HFF-Myc (cell line): ENCODE measurements at places on chromosomes 3 and 15.
A peak's percentile ranks its signal among the peaks of the same experiment; 100 is the strongest.

GRCh38 chr3:178806651-178807050 lies 265.0 kb downstream of the ZMAT3 start:
- DNase-seq, result no peak

- no peak for DNase-seq
Measured at GRCh38 chr3:17081520-17081919, 196.8 kb downstream of the PLCL2 start.

DNA sequence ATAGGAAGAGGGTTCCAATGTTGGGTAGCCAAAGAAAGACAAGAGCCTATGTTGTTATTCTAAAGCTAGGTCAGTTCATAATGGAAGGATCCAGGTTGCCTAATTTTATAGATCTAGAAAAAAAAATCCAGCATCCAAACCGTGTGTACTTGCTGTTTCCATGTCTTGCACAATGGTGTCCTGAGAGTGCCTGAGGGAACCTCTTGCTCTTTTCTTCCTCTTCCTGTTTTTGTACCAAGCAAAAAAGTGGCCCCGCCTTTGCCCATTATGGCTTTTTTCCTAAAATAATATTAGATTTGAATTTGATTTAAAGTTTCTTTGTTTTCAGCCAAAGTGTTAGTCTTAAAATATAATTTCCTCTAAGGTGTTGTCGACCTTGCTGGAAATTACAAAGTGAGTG lies 224.4 kb downstream of the RYR3 start:
- no peak for DNase-seq

DNA sequence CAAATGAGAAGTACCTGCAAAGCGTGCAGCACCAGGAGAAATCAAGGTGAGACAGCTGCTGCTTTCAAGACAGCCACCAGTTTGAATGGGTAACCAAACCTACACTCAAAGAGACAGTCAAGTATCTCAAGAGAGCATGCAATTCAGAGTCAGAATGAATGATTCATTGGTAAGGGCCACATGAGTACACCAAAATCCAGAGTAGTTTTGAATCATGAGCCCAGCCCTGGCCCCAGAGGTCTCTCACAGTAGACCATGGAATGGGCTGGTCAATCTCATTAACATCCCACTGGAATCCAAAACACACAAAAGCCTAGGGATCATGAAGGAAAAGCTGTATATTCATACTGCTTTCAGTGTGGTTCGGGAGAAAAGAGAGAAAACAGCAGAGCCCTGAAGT lies 242.8 kb downstream of the TBL1XR1 start:
- DNase-seq, result no peak

DNA sequence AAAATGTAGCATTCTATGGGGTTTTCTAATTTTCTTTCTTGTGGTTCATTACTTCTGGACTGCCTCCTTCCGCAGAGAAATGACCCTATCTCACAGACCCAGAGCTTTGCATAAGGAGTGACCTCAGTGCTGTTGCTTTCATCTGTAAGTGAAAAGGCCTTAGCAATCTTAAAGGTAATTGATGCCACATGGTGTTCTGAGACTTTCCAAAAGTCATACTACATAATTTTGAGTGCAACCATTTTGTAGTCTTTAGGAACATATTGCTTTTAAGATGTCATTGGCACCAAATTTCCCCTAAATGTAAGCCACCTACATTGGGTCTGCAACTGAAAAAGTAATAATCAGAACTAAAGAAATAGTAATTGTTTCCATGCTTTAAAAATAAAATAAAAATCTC lies 9.2 kb upstream of the HHLA2 start:
- peak; percentile 9 for DNase-seq

- DNase-seq, result no peak
Measured at GRCh38 chr3:129016356-129016719, 15.2 kb downstream of the EFCC1 start.

DNA sequence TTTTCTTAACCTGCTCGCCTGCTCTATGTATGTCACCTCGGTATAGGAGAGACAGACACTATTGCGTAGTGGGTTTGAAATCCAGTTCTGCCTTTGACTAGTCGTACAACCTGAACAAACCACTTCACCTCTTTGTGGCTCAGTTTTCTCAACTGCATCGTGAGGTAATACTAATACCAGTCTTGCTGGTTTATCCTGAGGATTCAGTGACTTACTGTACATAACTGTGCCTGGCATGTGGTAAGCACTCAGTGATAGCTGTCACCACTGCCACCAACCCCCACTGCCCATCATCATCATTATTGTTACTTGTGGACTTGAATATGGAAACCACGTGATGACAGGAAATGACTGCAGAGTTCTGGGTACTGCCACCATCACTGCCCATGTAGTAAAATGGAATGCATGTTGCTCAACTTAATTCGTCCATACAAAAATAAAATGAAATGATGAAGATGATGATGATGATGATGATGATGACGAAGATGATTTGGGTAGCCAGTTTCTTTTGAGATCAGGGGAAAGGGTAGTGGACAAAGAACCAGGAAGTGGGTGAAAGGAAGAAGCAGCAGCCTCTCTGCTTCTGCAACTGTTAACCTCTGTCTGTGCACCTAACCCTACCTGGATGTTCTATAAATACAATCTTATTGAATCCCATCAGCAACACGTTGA lies 228.1 kb downstream of the FEZF2 start:
- DNase-seq, result no peak

DNA sequence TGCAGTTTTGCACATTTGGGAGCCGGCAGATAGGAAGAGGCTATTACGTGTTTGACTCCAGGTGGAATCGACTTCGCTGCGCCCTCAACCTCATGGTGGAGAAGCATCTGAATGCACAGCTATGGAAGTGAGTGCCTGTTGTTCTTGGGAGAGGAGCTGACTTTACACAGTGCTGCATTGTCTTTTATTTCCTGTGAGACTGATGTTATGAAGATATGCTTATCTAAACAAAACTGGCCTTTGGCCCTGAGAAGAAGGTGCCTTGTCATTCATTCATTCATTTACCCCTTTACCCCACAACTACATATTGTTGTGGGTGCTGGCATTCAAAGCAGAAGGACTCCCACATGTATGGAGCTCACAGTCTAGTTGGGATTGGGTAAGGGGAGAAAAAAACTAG lies 32.6 kb downstream of the PSMD6 start:
- no peak for DNase-seq

DNA sequence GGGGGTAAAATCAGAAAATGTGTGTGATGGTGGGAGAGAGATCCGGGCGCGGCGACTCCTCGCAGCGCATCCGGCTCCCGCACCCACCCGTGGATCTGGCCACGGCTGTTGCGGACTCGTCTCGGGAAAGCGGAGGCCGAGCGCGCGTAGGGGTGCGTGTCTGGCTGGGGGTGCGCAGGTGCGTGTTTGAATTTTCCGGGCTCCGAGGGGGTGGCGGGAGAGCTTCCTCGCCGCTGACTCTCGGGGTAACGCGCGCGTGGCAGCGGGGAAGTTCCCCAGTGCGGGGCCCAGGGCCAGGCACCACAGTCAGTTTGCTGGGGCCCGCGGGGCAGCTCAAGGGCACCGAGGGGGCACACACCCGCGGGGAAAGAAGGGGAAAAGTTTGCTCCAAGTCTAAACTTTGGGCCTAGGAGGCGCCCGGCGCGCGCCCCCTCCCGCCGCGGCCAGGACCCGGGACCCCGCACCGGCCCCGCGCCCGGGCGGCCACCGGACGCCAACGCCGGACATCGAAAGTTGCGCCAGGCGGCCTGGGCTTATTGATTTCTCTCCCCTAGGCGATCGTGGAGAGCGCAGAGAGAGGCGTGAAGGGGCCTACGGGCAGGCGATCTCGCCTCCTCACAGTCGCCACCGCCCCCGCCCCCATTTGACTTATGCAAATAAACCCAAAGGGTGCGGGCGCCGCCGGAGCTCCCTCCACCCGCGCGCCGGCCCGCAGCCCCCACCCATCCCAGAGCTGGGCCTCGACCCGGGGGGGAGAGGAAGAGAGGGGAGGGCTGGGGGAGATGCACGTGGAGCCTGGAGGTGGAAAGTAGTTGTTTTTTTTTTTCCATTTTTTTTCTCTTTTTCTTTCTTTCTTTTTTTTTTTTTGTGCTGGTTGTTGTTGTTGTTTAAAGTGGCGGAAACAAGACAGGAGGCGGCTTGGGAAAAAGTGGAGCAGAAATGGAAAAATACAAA lies 639 bp downstream of the FOXP1 start:
- no peak for DNase-seq

GRCh38 chr15:38070778-38071177 lies 136.3 kb downstream of the TMCO5A start:
- no peak for DNase-seq

GRCh38 chr3:161266731-161267150 lies 45.6 kb downstream of the NMD3 start:
- DNase-seq, result peak; percentile 44
